ENCODE measurements at places on chromosomes 4 and X. TPM values are rescaled to one million over a fixed set of nuclear protein-coding genes. Genes with fewer than 3 reads are reported as not detected.

DNA sequence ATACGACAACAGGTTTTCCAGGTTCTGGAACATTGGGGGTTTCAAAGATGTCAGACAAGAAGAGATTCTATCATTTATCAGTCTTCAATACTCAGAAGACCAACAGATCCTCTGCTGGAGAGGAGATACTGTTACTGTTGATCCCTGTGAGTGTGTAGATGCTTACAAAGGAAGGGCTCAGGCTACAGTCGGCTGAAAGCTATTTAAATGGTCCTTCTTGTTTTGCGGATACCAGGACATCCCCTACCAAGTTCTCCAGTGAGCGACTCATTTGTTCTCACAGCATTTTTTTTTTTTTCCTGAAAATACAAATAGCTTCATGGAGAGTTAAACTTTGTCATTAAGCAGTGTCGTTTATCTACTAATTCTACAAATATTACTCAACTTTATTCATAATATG lies 201.6 kb downstream of the CAMK2D start:
- no peak for DNase-seq
- H3K36me3 ChIP-seq: no peaks in the 10 kb centered on the region
- H3K4me3 ChIP-seq: no peak overlapping the region

The XAGE2 gene
- total RNA-seq: not detected

- peak; percentile 13 for DNase-seq
- no peaks in the 10 kb centered on the region for H3K36me3 ChIP-seq
- no peaks in the 10 kb centered on the region for H3K27me3 ChIP-seq
- no peak overlapping the region for H3K27ac ChIP-seq
- H3K4me3 ChIP-seq: no peak overlapping the region
These were observed 11.6 kb upstream of the CTBP1 start for GRCh38 chr4:1260418-1261106.

DNA sequence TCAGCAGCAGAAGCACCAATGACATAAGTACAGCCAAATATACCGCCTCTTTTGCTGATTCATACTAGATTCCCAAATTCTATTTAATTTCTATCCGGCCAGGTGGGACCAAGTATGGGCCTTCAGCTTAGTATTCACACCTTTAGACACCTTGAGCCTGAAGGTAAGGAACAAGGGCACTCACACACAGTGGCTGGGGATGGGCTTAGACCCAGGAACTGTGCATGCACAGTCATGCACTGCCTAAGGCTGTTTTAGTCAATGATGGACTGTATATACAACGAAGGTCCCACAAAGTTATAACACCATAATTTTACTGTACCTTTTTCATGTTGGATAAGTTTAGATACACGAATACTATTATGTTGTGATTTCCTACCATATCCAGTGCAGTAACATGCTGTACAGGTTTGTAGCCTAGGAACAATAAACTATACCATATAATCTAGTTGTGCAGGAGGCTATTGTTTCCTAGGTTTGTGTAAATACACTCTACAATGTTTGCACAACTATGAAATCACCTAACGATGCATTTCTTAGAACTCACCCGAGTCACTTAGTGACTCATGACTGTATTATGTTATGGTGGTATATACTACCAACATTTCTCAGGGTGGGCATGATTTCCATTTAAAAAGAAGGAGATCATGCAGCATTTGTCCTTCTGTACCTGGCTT lies 9.7 kb upstream of the CLNK start:
- H3K27me3 ChIP-seq: peaks cover 4% of the 10 kb centered on the region
- no peaks in the 10 kb centered on the region for H3K36me3 ChIP-seq
- DNase-seq: no peak

The VBP1 gene
- total RNA-seq: 19.3 TPM

GRCh38 chr4:89727238-89727637 lies 109.7 kb downstream of the SNCA start:
- H3K4me1 ChIP-seq: no peaks in the 10 kb centered on the region
- H3K27ac ChIP-seq: no peak overlapping the region
- H3K4me3 ChIP-seq: no peak overlapping the region
- DNase-seq: no peak

The PCSK1N gene
- 14.0 TPM for total RNA-seq

DNA sequence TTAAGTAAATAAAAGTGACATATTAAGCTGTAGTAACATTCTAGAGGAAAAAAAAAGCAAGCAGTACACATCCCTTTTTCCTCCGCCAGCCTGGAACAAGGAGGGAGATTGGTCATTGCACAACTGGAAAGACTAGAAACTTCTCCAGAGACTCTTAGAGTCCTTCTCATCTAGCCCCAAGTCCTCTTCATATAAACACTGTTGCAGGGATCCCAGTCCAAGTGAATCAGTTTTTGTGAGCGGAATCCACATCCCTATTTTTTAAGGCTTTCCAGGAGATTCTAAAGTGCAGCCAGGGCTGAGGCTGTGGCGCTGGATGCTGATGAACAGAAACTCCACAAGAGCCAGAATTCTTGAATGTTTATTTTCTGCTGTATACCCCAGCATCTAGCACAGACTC lies 23.8 kb downstream of the REELD1 start:
- peaks cover 1% of the 10 kb centered on the region for H3K4me1 ChIP-seq
- no peak overlapping the region for H3K4me3 ChIP-seq
- H3K36me3 ChIP-seq: no peaks in the 10 kb centered on the region
- DNase-seq: no peak
- H3K27me3 ChIP-seq: no peaks in the 10 kb centered on the region

- no peak overlapping the region for H3K27ac ChIP-seq
- no peaks in the 10 kb centered on the region for H3K36me3 ChIP-seq
- H3K4me3 ChIP-seq: no peak overlapping the region
These were observed 23.8 kb upstream of the GK2 start for GRCh38 chr4:79431839-79432238.

The OTC gene
- total RNA-seq: not detected

The SMIM9 gene
- not detected for total RNA-seq

GRCh38 chrX:121231566-121232358 lies 184.4 kb downstream of the GLUD2 start:
- DNase-seq: peak; percentile 7
- H3K27ac ChIP-seq: no peak overlapping the region
- no peaks in the 10 kb centered on the region for H3K36me3 ChIP-seq
- H3K4me1 ChIP-seq: no peaks in the 10 kb centered on the region
- H3K27me3 ChIP-seq: no peaks in the 10 kb centered on the region

All from naive thymus-derived CD4-positive, alpha-beta T cell (primary cell).